ENCODE measurements at places on chromosomes 4 and X. TPM values are rescaled to one million over a fixed set of nuclear protein-coding genes. Genes with fewer than 3 reads are reported as not detected.

Gene IL2
- total RNA-seq: not detected

Gene GPRASP2
- total RNA-seq: 10.9 TPM

Gene IL21
- total RNA-seq: not detected

Gene XPNPEP2
- 86.4 TPM for total RNA-seq

Gene HSFX2
- total RNA-seq: 0.10 TPM

Gene P2RY4
- not detected for total RNA-seq

Gene SERPINA7
- not detected for total RNA-seq

Gene SPACA5
- total RNA-seq: not detected

Gene TKTL2
- not detected for total RNA-seq

Gene SPARCL1
- total RNA-seq: 208 TPM

Gene CPZ
- total RNA-seq: 33.6 TPM

Gene INTU
- total RNA-seq: 2.5 TPM

Gene SOWAHB
- total RNA-seq: not detected

Gene FAT1
- total RNA-seq: 97.8 TPM

Gene COL4A6
- total RNA-seq: 0.54 TPM

Gene GBA3
- total RNA-seq: not detected

Gene TMEM255A
- total RNA-seq: not detected

Gene CPE
- total RNA-seq: 6.3 TPM

Gene GPC3
- total RNA-seq: 2.8 TPM

Gene PLAC8
- total RNA-seq: not detected

Gene MAGEA4
- total RNA-seq: not detected

Gene TMEM150C
- total RNA-seq: 4.2 TPM

Gene LAP3
- total RNA-seq: 76.4 TPM

Gene FATE1
- 0.75 TPM for total RNA-seq

Gene FHIP1A
- not detected for total RNA-seq

Gene GPM6B
- 23.0 TPM for total RNA-seq

Gene TMEM144
- total RNA-seq: 6.4 TPM

Gene ZMAT1
- total RNA-seq: 0.12 TPM

Gene FRMPD4
- total RNA-seq: 0.49 TPM

Gene HNRNPH2
- total RNA-seq: 46.1 TPM

Gene IQSEC2
- total RNA-seq: 4.4 TPM

Gene CXCL1
- total RNA-seq: 54.5 TPM

Gene SSX2B
- total RNA-seq: not detected

Gene PDCL2
- not detected for total RNA-seq

Gene NALF2
- not detected for total RNA-seq

Gene JADE3
- 3.1 TPM for total RNA-seq

Gene SORCS2
- 3.0 TPM for total RNA-seq

Gene MAGIX
- 0.19 TPM for total RNA-seq

Gene TXLNG
- 5.8 TPM for total RNA-seq

Gene POU3F4
- not detected for total RNA-seq

Gene NDST3
- not detected for total RNA-seq

Gene CTAG2
- not detected for total RNA-seq

Gene MRFAP1
- 197 TPM for total RNA-seq

Gene MRPL1
- total RNA-seq: 20.8 TPM

Gene RNF4
- total RNA-seq: 75.5 TPM

Gene POLA1
- 3.6 TPM for total RNA-seq

Gene TMEM47
- 33.0 TPM for total RNA-seq

Data from cardiac ventricle fibroblast (primary cell).